ENCODE measurements at places on chromosomes 4 and X. TPM values are rescaled to one million over a fixed set of nuclear protein-coding genes. Genes with fewer than 3 reads are reported as not detected.

Gene SYP
- total RNA-seq: 0.46 TPM

Gene HMGB2
- total RNA-seq: 217 TPM

Gene TNIP3
- total RNA-seq: not detected

Gene NHS
- total RNA-seq: 1.1 TPM

Gene DOK7
- not detected for total RNA-seq

Gene F8A3
- 9.7 TPM for total RNA-seq
